MV-4-11 (cell line): ENCODE measurements at places on chromosomes 12 and 14.

DNA sequence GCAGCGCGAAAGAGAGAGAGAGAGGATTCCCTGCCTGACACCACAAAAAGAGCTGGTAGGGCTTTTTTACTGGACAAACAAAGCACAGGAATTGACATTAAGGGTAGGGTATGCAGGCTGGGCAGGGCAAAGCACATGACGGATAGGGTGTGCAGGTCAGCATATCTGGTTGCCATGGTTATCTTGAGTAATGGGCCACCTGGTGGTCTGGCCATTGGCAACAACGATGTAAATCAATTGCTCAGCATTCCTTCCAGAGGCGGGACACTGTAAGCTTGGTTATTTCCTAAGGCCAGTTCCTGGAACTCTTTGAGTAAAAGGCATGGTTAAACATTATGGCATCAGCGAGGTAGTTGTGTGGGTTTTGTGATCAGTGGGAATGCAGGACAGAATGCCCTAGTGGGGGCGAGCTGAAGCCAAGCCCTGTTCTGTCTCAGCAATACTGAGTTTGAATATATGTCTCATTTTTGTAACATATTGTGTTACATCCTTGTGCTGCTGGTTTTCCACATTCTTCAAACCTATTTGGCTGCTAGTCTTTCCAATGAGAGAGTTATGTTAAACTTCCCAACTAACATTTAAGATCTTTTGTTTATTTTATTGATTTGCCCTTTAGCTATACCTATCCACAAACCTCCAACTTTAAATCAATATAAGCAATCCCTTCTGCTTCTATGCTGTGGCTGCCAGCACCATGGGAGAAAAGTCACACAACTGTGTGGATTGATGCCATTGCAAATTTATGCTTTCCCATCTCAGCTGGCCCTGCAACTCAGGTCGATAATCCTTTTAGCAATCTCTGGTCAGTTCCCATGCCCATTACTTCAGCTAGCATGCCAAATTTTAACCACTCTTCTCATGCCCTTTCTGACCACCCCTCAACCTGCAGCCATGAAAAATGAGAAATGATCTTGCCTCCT lies 396.7 kb upstream of the PDE3A start:
- no peak for DNase-seq

GRCh38 chr12:122003651-122004611 lies 17.8 kb upstream of the BCL7A start:
- DNase-seq: peak; percentile 10

DNA sequence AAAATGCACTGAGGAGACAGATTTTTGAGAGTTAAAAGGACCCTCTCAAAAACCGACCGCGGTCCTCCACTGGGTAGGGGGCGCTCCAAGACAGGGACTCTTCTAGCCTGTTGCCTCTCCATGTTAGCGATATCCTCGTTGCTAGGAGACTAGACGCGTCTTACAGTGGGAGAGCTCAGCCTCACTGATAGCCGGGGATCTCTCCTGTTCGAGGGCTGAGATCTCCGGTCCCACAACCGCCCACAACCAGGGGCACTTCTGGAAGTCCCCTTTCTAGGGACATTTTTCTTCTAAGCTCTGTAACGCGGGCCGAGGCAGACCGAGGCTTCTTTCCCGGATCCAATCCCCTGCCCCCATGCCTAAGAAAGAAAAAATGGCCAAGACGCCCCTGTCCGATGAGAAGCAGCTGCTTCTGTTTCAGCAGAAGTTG lies 21.3 kb downstream of the FKBP11 start:
- peak; percentile 86 for DNase-seq

DNA sequence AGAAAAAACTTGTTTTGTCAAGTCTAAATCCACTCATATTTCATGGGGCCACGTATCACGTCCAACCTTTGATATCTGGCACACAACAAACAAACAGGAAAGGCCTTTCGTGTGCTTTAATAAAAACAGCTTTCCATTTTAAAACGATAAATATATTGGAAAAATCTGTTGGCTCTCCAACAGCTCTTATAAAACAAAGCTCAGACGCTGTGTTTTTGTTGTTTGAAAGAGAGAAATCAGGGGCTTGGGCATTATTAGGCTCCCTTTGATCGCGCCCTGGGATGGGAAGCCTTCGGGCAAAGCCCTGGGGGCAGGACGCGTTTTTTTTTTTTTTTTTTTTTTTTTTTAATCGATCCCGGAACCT lies 429 bp upstream of the PLEKHA5 start:
- DNase-seq: no peak

DNA sequence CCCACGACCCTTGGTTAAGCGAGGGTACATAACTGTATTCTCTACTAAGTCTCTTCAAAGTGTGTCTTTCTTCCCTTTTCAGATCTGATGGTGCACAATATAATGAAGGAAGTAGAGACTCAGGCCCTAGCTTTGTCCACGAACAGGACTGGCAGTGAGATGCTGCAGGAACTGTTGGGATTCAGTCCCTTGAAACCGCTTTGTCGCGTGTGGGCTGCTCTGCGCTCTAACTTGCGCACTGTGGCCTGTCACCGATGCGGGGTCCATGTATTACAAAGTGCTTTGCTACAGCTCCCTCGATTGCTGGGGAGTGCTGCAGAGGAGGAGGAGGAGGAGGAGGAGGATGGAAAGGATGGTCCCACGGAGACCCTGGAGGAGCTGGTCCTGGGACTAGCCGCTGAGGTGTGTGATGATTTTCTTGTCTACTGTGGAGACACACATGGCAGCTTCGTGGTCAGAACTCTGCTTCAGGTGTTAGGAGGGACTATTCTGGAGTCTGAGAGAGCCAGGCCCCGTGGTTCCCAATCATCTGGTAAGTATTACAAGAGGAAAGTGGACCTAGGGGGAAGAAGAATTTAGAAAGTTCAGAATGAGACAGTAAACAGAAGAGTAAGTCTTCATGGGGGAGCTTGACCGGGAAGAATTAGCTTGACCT lies 803 bp downstream of the NOP9 start:
- no peak for DNase-seq

DNA sequence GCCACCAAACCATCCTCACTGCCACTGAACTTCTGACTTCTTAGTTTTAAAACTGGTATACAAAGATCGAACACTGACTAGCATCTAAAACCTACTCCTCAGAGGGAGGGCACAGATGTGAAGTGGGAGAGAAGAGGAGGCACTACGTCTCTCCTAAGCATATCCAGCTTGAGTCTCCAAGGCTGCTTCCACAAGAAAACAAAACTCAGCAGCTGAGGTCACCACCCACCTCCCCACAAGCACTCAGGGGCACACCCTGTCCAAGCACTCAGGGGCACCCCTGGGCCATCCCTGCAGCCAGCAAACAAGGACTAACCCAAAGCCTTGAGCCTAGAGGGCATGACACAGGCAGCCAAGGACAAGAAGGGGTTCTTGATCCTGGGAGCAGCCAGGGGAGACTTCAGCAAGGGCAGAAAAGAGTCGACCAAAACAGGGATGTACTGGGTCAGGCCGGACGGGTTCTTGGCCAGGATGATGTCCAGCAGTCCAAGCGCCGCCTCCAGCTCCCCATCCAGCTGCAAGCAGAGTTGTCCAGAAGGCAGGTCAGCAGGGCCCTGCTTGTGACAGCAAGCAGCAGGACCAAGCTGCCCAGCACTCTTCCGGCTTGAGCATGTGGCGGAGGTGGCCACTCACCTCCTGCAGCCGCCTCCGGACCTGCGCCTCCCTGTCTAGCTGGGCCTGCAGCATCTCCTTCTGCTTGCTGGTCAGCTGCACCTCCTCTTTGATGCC lies 34.8 kb downstream of the GCN1 start:
- DNase-seq: no peak

DNA sequence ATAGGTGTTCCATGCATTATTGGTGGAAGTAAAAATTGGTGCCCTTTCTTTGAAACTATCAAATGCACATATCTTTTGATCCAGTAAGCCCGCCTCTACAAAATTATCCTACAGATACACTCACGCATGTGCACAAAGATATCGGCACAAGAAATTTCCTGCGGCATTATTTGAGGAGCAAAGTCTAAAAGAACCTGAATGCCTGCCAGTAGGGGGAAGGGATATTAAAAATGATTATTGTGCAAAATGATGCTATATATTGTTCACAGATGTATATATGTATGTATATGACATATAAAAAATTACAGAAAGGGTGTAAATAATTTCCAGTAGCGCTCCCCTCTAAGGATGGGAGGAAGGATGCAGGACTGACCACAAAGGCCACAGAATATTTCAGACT lies 24.7 kb upstream of the ADIPOR2 start:
- no peak for DNase-seq

DNA sequence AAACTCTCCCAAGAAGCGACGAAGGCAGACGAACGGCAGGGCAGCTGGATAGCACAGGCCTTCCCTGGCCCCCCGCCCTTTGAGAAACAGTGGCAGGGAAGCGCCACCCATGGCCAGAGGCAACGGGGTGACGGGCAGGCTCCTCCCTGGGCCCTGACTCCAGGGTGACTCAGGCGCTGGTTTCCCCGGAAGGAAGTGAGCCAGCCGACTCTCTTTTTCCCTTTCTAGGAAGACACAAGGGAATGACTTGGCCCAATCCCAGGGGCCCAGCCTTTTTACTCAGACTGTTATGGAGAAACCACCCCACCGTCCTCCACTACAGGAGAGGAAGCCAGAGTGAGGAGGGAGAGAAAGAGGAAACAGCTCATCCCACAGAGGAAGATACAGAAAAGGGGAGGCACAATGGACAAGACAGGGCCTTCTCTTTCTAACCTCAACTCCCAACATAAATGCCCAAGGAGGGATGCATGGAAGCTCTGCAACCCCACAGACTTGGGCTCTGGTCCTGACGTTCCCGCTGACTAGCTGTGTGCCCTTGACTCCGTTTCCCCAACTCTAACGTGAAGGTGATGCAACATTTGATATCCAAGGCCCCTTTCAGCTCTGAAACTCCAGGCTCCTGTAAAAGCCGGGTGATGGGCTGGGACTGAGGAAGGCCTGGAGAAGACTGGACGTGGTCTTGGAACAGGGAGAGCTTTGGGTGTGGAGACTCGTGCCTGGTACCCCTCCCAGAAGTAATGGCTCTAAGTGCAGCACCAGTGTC lies 27.9 kb downstream of the ACTN1 start:
- peak; percentile 82 for DNase-seq

DNA sequence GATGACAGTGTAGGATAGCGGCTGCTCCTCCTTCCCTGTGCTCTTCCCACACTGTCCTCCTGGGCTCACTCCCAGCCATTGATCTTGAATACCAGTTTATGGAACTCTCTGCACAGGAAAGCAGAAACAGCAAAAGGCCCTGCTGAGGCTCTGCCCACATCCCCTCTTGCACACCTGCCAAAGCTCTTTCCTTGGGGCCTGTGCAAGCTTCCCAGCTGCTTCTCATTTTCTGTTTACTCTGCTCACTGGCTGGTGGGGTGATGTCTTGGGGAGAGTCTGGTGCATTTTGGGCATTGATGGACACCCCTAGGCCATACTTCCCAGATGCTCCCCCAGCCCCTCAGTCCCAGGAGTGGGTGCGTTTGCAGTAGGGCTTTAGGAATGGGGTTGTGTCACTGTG lies 361.8 kb downstream of the TMEM121 start:
- no peak for DNase-seq

GRCh38 chr12:53290661-53291060 lies 4.7 kb upstream of the PFDN5 start:
- DNase-seq: no peak

DNA sequence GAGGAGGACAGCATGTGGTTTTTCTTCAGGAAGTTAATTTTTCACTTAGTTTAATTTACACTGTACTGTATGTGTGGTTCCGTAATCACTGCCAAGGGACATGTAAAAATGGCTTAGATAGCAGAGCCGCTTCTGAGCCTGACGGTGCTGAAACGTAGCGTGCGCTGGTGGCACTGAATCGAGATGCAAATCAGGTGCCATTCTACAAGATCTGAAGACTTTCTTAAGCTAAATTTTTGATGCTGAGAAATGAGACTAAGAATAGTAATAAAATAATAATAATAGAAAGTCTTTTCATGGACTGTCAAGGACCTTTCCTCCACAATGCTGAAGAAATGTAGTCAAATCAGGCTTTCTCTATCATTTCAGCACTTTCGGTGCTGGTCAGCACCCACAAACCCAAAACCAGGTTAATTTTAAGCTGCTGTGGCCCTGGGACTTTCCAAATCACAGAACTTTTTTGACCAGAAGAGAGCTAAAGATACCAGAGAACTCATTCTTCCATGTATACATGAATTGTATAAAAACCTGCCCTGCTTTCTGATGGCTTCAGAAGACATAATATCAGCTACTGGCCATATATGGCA lies 183.3 kb upstream of the LMO3 start:
- no peak for DNase-seq

- DNase-seq: no peak
Observed at GRCh38 chr14:100530270-100531072, 56.7 kb downstream of the BEGAIN start.

GRCh38 chr12:54984658-54985376 lies at the start of gene TESPA1:
TSS of gene TESPA1 (minus strand) at chr12:54984762. CDS start at chr12:54974562, 10,200 bp downstream.
- DNase-seq: peak; percentile 91

- DNase-seq: peak; percentile 36
Observed at GRCh38 chr14:67241411-67242167, at the start of gene PALS1. TSS of gene PALS1 (plus strand) at chr14:67241435. CDS start at chr14:67279171, 37,736 bp downstream.

DNA sequence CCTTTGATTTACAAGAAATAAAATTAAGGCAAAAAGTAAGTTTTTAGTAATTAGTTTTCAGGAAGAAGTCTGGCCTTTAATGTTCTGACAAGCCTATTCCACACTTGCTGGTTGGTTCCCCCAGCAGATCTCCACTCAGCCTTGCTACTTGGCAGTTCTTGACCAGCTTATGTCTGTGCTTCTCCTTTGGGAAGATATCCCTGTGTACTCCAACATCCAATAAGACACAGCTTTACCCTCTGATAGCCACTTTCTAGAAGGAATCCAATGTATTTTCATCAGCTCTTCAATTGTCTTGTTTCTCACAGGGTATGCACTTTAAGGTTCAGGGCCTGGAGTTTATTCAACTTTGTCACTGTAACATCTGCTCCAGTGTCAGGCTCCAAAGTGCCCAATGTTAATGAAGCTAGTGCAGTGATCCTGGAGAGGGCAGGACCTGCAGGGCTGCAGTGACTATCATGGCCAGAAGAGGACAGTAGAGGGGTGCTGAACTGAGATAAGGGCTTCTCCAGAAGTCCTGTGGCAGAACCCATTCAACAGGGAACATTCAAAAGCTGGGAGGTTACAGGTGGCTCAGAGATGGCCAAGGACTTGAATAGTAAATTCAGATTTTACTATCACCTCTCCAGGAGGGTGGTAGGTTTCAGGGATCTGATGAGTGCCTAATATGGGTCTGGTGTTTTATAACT lies 22.9 kb downstream of the JKAMP start:
- DNase-seq: peak; percentile 28

DNA sequence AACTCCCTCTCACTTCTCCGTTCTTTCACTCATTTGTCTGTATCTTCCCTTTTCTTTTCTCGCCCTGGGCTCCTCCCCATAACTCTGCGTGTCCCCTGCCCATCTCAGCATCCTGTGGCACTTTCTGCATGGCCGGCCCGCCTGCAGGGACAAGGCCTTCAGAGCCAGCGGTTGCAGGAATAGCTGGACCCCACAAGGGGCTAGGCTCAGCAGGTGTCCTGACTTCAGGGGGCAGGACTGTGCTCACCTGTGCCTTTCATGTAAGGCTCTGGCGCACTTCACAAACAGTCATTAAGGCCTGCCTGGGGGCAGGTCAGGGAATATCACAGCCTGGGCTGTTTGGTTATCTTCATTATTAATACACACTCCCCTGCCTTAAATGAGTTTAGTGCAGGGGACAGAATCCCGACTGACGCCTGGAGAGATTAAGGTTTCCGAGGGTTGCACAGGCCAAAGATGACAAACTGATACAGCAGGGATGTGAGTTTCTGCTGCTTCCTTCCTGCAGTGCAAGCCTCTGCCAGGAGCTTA lies 768.8 kb upstream of the TBX3 start:
- DNase-seq: no peak
